ENCODE measurements at places on chromosomes 16 and 17.

GRCh38 chr17:39926588-39927100 lies 757 bp downstream of the ORMDL3 start:
- peak; percentile 78 for DNase-seq

- peak; percentile 73 for DNase-seq
Observed at GRCh38 chr16:56617212-56618085, 8.1 kb upstream of the MT1E start.

GRCh38 chr17:81707725-81708646 lies 4.1 kb upstream of the SLC25A10 start:
- no peak for DNase-seq

DNA sequence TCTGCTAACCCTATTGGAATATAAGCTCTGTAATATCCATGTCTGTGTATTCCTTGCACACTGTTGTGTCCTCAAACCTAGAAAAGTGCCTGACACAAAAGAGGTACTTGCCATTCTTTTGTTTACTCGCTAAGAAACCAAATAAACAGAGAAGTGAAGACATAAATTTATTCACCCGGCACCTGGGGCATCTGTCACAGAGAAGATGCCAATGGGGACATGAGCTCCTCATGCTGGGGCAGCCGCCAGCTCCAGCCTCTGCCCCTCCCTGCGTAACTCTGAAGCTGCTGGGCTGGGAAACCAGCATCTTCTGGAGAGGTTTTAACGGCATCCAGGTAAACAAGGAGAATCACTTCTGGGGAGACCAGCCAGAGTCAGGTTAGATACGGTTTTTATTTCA lies 15.1 kb upstream of the CDRT4 start:
- no peak for DNase-seq

DNA sequence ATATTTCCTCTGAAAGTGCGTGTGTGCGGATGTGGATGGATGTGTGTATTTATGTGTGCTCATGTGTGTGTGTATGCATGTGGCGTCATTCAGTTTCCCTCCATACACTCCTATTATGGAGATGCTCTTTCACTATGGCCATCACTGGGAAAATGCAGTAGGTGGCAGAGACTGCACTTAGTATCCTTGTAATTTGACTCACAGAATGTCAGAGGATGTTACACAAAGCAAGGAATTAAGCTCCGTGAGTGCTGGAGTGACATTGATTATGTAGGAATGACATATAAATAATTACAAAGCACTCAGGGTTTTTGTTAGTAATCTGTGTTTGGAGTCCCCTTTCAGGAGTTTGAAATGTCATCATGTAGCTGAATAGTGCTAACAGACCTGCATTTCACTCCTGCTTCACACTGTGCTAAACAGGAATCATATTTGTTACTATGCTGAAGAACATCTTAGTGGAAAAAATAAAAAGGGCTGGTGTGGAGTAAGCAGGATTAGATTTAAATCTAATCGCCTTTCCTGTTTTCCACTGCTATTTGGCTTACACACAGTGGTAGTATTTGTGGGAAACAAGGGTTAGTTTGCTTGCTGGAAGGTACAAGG lies 59.6 kb downstream of the HS3ST4 start:
- no peak for DNase-seq

DNA sequence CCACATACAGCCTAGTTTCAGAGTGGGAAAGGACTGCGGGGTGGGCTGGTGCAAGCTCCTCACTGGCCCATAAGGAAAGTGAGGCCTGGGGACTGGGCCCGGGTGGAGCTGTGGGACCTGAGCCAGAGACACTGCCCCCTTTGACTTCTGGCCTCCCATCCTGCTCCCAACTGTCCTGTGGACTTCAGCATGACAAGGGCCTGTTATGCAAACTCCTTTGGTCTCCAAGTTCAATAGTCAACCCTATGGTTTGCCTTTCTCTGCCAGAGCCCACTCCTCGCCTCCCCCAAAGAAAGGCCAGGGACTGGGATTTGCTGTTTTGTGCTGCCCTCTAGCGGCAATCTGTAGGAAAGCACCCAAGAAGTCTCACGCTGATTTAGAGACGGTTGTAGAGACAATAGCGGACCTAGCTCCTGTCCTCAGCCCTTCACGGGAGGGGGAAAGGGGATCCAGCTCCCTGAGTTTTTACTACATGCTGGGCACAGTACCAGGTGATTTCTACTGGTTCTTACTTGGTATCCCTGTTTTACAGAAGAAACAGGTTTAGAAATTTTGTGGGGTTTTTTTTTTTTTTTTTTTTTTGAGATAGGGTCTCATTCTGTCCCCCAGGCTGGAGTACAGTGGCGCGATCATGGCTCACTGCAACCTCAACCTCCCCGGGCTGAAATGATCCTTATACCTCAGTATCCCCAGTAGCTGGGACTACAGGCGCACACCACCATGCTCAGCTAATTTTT lies 1.2 kb upstream of the TLCD3B start:
- peak; percentile 81 for DNase-seq

DNA sequence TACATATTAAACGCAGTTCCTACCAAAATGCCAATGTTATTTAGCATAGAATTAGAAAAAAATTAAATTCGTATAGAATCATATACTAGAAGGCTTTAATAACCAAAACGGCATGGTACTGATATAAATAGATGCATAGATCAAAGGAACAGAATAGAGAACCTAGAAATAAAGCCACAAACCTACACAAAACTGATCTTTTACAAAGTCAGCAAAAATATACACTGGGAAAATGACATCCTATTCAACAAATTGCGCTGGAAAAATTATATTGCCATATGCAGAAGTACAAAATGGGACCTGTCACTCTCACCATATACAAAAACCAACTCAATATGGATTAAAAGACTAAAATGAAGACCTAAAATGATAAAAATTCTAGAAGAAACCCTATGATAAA lies 1882.6 kb downstream of the TP53TG3F start:
- DNase-seq: no peak
